ENCODE measurements at places on chromosomes 6 and 20.

- H3K36me3 ChIP-seq = no peaks in the 10 kb centered on the region
- no peak for DNase-seq
- no peak overlapping the region for H3K4me3 ChIP-seq
- H3K27me3 ChIP-seq = no peaks in the 10 kb centered on the region
These were observed 99.6 kb upstream of the QKI start for GRCh38 chr6:163314791-163315470.

GRCh38 chr20:51284176-51284575 lies 258.3 kb downstream of the NFATC2 start:
- no peak overlapping the region for H3K4me3 ChIP-seq
- no peak for DNase-seq
- no peaks in the 10 kb centered on the region for H3K27me3 ChIP-seq
- H3K4me1 ChIP-seq = peaks cover 24% of the 10 kb centered on the region
- no peaks in the 10 kb centered on the region for H3K36me3 ChIP-seq
- no peak overlapping the region for H3K27ac ChIP-seq

DNA sequence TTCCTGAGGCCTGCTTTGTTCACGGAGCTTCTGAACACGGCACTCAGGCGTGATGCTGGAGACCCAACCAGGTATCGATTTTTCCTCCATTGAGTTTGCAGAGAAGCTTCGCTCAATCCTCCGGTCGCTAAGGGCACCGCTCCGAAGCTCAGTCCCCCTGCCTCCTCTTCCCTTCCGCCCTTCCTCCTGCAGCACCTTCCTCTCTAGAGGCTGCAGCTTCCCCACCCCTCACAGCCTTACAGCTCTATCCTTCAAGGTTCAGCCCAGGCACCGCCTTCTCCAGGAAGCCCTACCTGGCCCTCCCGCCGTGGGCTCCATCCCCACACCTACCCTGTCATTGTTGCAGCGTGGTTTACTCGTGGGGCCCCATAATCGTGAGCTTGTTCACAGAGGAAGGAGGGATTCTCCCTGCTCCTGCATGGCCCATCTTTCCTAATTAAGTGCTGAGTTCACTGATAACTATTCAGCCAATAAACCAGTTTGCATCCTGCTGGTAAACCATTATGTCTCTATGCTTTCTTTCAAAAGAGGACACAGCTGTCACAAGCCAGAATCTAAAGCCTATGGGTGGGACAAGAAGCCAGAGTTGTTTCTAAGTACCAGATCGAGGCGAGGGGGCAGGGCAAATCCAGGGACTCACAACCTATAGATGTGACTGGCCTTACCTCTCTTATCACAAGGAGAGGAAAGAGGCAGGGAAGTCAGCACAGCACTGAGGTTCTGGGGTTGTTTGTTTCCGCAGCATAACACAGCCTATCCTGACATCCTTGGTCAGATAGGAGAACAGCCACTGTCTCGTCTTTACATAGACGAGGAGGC lies 152.0 kb downstream of the GRM4 start:
- H3K27ac ChIP-seq = no peak overlapping the region
- H3K27me3 ChIP-seq = no peaks in the 10 kb centered on the region
- H3K4me3 ChIP-seq = no peak overlapping the region

GRCh38 chr6:169641461-169642085 lies 60.3 kb downstream of the WDR27 start:
- H3K27ac ChIP-seq = no peak overlapping the region
- no peaks in the 10 kb centered on the region for H3K4me1 ChIP-seq
- no peaks in the 10 kb centered on the region for H3K27me3 ChIP-seq
- no peaks in the 10 kb centered on the region for H3K36me3 ChIP-seq
- H3K4me3 ChIP-seq = no peak overlapping the region
